ENCODE measurements at places on chromosomes 4 and X. TPM values are rescaled to one million over a fixed set of nuclear protein-coding genes. Genes with fewer than 3 reads are reported as not detected.

Gene ERAS
- not detected for total RNA-seq

Gene AKAP14
- total RNA-seq, result not detected

Gene HPGD
- 0.33 TPM for total RNA-seq

Gene DCHS2
- not detected for total RNA-seq

Gene FOXO4
- total RNA-seq, result 7.8 TPM

Gene SRPK3
- total RNA-seq, result 0.58 TPM

Gene CYBB
- total RNA-seq, result under 0.01 TPM

Gene SLC4A4
- 22.1 TPM for total RNA-seq

Gene HGFAC
- total RNA-seq, result not detected

Gene CT83
- total RNA-seq, result not detected

Gene PNMA6F
- total RNA-seq, result not detected

Gene DDX60
- total RNA-seq, result 25.0 TPM

Gene TLR10
- 0.15 TPM for total RNA-seq

Gene TEX13D
- total RNA-seq, result not detected

Gene ABCE1
- 104 TPM for total RNA-seq

Gene NELFA
- 19.4 TPM for total RNA-seq

Gene NPY2R
- total RNA-seq, result not detected

Gene AKAP4
- total RNA-seq, result not detected

Gene SPANXA1
- total RNA-seq, result not detected

Gene MAGEC2
- total RNA-seq, result not detected

Gene ERCC6L
- total RNA-seq, result 7.9 TPM

Gene SMIM10
- total RNA-seq, result 6.4 TPM

Gene PAGE3
- not detected for total RNA-seq

Gene PFKFB1
- not detected for total RNA-seq

Gene TMPRSS11D
- total RNA-seq, result under 0.01 TPM

Gene WAS
- total RNA-seq, result 0.17 TPM

Gene PWWP3B
- total RNA-seq, result 0.17 TPM

Gene GATA1
- not detected for total RNA-seq

All from smooth muscle cell of trachea (primary cell).